ENCODE measurements at places on chromosomes 16 and 17.

DNA sequence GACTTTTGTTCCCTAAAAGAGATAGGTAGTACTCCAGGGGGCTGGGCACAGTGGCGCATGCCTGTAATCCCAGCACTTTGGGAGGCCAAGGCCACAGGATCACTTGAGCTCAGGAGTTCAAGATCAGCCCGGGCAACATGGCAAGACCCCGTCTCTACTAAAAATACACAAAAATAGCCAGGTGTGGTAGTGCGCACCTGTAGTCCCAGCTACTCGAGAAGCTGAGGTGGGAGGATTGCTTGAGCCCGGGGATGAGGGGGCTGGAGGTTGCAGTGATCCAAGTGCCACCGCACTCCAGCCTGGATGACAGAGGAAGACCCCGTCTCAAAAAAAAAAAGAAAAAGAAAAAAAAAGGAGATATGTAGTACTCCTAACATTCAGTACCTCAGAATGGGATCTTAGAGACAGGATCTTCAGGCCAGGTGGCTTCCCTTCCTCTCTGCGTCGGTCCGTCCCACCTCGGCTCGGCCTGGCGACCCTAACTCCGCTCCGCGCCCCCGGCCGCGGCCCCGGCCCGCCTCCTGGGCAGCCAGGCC, 89.6 kb downstream of the CDC27 start:
- DNase-seq: peak; percentile 22

- DNase-seq: no peak
Observed at GRCh38 chr16:72139908-72140307, 32.0 kb downstream of the PMFBP1 start.

GRCh38 chr16:23249830-23250229, 52.3 kb upstream of the SCNN1B start:
- DNase-seq: no peak

DNA sequence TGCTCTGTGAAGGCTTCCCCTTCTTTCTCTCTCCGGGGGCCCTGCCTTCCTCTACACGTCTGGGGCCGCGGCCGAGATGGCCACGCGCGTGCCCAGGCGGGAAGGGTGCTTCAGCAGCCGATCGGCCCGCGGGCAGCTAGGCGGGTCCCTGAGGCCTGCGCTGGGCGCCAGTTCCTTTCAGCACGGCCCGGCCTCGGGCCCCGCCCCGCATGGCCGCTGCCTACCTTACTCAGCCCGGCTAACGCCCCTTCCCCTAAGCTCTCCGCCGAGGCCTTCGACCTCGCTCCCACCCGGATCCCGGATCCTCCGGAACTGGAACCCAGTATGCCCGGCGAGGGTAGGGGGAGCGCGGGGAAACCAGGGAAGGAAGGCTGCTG, 335 bp downstream of the TMEM11 start:
- DNase-seq: no peak

GRCh38 chr16:80804056-80804525, 307 bp downstream of the CDYL2 start:
- peak; percentile 65 for DNase-seq

- DNase-seq: no peak
Observed at GRCh38 chr17:49963626-49964302, 5.2 kb upstream of the DLX4 start.

DNA sequence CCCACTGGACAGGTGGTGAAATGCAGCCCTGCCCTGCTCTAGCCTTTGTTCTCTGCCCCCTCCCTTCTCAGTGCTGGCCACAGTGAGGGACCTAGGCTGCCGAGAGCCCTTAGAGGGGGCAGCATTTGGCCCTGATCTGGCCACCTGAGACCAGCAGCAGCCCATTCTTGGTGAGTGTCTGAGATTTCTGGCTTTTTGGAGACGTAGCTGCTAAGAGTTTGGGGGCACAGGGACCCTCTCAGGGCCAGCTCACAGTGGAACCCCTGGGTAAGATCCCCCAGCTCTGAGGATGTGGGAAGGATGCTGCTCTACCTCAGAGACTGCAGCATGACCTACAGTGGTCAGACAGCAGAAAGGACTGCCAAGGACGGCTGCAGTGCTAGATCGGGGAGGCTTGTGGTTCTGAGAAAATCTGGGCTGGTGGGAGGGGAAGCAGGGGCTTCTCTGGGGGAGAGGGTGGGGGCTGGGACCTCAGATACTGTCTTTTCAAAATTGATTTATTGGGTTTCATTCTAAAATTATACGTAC, 13.3 kb downstream of the GRB7 start:
- DNase-seq: no peak

- DNase-seq: no peak
Observed at GRCh38 chr16:69514356-69514755, 51.4 kb upstream of the NFAT5 start.

- no peak for DNase-seq
Observed at GRCh38 chr16:85524630-85525419, 88.3 kb upstream of the GSE1 start.

- no peak for DNase-seq
Observed at GRCh38 chr16:87487361-87487924, 5.4 kb downstream of the ZCCHC14 start.

DNA sequence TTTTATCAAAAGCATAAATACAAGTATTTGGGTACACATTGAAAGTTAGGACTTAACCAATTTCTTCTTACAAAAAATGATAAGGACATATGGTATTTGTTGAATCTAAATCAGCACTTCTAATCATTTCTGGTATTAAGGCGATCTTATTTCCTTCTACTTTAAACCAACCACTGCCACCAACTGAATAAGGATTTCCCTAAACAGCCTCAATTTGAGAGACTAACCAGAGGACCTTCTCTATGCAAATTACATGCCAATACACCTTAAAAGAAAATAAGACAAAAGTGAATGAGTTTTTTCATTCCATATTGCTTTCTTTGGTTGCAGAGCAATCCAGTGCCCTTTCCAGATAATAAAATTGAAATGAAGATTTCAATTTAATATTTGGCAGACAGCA, 45.5 kb downstream of the GNA13 start:
- DNase-seq: no peak

GRCh38 chr17:36933512-36934143, 3.6 kb upstream of the LHX1 start:
- peak; percentile 33 for DNase-seq

GRCh38 chr16:23788685-23789084, 33.9 kb downstream of the CHP2 start:
- DNase-seq: no peak

DNA sequence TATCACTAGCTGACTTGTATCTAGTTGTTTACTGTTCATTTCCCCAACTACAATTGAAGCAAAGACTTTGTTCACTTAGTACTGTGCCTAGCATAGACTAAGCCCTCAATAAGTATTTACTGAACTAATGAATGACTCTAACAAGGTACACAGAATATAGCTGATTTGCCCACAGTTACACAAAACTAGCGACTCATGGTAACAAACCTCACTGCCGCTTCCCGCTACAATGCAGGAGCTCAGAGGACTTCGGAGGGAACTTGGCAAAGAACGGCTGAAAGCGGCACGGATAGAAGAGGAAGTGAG, 524 bp downstream of the EFTUD2 start:
- no peak for DNase-seq
